ENCODE measurements at places on chromosomes 4 and X.

GRCh38 chrX:39442332-39442731, 641.1 kb downstream of the MID1IP1 start:
- no peak for DNase-seq

- no peak for DNase-seq
These were observed 6.9 kb downstream of the SHROOM3 start for GRCh38 chr4:76441881-76442280.

- DNase-seq: no peak
These were observed 339.0 kb upstream of the SPANXN4 start for GRCh38 chrX:142686653-142687283.

- DNase-seq: no peak
These were observed 36.6 kb downstream of the ZNF41 start for GRCh38 chrX:47446431-47446830.

DNA sequence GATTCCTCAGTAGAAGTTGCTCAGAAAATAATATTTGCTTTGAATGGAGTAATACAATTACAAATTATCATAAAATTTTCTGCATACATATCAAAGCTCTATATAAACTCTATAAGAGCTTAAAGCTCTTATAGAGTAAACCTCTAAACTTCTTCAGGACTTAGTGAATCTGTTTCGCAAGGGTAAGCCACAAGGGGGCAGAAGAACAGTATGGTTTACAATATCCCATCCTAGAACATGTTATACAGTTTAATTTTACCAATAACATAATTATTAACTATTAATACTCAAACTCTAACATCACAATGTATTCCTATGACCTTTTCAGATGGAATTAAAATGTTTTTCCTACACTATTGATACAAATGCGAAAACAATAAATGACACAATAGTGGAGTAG, 33.8 kb upstream of the SPANXN1 start:
- DNase-seq: no peak

Measured in NCI-H2171 (cell line).